Astrocyte of the cerebellum (primary cell): ENCODE measurements at places on chromosomes 3 and 15.

GRCh38 chr3:76310667-76311066, 525.3 kb upstream of the ZNF717 start:
- no peak for DNase-seq

- DNase-seq, result no peak
Measured at GRCh38 chr15:39124155-39124552, 456.7 kb upstream of the THBS1 start.

DNA sequence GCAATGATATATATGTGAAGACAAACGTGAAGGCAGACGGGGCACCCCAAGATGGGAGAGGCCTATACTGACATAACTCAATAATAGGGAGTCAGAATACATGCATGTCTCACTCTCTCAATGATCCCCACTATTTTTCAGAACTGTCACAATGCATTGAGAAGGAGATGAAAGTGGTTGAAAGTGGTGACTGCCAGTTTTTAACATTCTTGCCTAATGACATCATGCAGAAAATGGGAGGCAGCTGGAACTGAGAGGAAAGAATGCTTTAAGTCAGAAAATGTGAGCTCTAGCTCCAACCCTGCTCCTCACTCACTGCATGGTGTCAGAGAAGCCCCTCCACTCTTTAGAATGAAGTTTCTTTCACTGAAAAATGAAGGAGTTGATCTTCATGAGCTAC, 55.3 kb upstream of the P2RY1 start:
- DNase-seq, result peak; percentile 12

- DNase-seq, result no peak
Measured at GRCh38 chr3:72189339-72189738, 404.4 kb upstream of the PROK2 start.

- no peak for DNase-seq
Measured at GRCh38 chr3:123036352-123037014, 8.9 kb upstream of the SEMA5B start.

DNA sequence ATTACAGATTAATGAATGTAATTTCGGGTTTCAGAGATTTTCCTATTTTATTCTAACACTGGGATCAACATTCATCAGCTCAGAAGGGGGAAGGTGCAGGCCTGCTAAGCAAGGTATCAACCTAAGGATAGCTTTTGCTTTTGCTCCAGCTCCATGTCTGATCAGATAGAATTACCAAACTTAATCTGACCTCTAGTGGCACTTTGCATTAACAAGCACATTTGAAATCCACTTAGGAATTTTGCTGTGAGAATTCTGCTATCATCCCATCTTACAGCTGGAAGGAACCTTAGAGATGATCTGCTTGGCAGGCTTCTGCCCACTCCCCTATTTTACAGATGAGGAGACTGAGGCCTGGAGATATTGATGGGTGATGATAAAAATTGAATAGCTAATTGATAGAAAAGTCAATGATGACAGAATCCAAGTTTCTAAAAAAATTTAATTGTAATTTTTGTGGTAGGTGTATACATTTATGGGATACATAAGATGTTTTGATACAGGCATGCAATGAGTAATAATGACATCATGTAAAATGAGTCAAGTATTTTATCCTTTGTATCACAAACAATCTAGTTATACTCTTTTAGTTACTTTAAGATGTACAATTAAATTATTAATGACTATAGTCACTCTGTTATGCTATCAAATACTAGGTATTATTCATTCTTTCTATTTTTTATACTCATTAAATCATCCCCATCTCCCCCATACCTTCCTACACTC, 209.2 kb upstream of the ZPLD1 start:
- peak; percentile 75 for DNase-seq

DNA sequence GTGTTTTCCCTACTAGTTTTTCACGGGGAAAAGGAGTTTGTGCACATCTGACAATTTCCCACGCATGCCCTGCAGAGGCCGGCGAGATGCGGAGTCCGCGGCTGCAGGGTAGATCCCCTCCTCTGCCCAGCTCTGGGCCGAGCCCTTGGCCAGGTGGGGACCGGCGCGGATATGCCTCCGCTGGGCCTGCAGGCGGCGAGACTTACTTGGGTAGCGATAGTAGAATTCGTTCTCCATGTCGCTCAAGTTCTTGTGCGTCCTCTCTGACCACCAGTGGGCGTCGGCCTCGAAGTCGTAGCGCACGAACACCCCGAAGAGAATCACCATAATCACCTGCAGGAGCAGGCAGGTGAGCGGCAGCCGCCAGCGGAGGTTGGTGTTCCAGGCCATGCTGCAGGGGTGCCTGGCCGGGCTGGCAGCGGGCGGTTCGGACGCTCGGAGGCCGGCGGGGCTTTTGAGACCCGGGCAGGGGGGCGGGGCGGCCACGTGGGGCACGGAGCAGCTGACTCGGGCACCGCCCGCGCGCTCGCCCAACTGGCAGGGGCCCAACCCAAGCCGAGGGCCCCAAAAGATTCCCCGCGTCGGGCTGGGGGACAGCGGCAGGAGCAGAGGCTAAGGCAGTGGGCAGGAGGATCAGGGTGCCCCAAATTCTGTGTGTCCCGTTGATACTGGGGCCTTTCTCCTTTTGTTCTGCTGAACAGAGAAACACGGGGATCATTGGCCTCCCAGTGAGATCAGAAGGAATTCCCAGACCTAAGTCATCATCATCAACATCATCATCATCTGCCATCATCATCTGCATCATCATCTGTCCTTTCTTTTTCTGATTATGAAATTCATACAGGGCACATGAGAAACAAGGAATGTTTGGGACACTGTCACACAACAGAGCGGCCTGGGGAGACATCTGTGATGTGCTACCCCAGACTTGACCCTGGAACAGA, at the start of gene RHCG:
Gene RHCG (minus strand): TSS at position 429 of the 944 bp plus-strand sequence. CDS start 39 bp downstream, at position 390.
- no peak for DNase-seq

GRCh38 chr15:49868348-49868747, 247.5 kb downstream of the DTWD1 start:
- no peak for DNase-seq

GRCh38 chr15:63019511-63020109, 22.9 kb upstream of the TPM1 start:
- DNase-seq, result peak; percentile 88

DNA sequence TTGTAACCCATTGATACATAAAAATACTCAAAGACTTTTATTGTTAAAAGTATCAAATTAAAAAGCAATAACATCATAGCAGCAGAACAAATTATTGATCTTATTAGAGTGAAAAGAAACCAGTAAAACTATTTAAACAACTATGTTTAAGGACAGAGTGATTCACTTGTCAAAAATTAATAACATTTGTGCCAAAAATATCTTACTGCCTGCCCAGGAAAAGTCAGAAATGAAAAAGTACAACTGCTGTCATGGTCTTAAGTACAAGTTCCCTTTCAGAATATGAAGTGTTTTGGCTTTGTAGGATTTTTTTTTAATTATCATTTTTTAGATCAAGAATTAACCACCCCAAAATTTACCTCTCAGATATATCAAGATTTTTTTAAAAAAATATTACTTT, 3.4 kb downstream of the IFT57 start:
- DNase-seq, result no peak

DNA sequence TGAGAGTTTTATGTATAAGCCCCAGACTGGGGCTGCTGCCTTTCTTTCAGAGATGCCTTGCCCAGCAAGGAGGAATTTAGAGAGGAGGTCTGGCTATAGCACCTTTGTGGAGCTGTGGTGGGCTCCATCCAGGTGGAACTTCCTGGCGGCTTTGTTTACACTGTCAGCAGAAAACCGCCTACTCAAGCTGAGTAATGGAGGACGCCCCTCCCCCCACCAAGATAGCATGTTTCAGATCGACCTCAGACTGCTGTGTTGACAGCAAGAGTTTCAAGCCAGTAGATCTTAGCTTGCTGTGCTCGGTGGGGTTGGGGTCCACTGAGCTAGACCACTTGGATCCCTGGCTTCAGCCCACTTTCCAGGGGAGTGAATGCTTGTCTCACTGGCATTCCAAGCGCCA, 155.6 kb downstream of the STXBP5L start:
- DNase-seq, result no peak

- no peak for DNase-seq
Measured at GRCh38 chr15:60652870-60653269, 173.9 kb upstream of the ICE2 start.

DNA sequence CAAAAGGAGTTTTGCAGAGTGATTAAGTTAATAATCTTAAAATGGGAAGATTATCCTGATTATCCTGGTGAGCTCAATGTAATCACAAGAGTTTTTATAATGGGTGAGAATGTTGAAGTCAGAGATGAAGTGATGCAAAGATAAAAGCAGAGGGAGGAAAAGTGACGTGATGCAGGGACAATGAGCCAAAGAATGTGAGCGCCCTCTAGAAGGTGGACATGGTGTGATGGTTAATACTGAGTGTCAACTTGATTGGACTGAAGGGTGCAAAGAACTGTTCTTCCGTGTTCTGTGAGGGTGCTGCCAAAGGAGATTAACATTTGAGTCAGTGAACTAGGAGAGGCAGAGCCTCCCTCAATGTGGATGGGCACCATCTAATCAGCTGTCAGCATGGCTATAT, 569.6 kb upstream of the AGTR1 start:
- DNase-seq, result no peak

GRCh38 chr3:80010021-80010571, 242.3 kb upstream of the ROBO1 start:
- no peak for DNase-seq

- DNase-seq, result no peak
Measured at GRCh38 chr15:68843425-68844311, 23.0 kb upstream of the ANP32A start.

DNA sequence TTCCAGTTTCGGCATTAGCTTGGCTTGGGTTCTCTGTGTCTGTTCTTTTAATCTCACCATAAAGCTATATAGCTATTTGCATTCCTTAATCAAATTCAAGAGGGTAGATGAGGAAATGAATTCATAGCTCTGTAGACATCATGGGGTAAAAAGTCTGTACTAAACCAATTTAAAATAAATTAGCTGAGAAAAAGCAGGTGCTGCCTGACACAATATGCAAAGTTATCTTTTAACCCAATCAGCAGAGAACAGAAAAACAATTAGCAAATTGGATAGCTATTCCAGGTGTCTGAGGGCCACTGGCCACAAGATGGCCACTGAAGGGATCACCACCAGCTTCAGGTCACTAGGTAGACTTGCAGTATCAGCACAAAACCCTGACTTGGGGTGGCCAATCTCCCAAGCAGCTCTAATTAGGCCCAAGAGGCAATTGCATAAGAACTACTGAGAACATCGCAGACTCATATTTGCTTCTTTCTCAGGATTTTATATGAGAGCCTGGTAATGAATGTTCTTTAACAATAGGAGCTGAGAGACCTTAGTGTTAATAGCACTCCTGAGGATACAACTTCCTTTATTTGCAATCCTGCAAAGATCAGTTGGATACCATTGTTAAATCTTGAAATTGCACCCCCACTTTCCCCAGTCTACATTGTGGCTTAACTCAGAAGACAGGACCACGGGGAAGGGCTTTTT, 494.3 kb downstream of the PDCD6IP start:
- DNase-seq, result no peak

DNA sequence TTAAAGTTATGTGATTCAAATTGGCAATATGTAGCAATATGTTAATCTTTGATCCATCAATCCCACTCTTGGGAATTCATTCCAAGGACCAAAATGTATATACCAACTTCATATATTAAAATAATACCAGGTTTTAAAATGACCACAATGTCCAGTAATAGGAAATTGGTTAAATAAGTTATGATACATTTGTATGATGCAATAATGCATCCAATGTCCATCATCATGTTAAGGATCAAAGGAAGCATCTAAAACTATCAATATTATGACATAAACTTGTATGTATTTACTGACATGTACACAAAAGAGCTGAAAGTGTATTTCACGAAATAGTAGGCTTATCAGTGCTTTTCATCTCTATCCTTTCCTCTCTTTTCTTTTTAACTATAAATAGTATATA, 406.0 kb downstream of the RSL24D1 start:
- no peak for DNase-seq

- no peak for DNase-seq
Measured at GRCh38 chr15:66411190-66411589, 24.5 kb downstream of the MAP2K1 start.

DNA sequence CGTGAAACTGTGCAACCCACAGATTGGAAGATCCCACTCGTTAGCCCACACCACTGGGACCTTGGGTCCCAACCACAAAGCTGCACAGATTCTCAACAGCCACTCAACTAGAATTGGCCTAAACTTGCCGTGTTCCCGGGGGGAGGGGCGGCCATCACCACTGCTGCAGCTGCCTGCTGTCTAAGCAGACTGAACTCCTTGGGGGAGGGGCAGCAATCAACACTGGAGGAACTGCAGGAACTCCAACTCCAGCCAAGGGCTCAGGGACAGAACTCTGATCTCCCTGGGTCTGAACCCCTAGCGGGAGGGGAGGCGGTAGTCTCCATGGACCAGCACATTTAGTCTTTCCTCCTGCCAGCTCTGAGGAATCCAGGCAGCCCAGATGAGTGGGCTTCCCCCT, 205.9 kb downstream of the RSL24D1 start:
- no peak for DNase-seq

DNA sequence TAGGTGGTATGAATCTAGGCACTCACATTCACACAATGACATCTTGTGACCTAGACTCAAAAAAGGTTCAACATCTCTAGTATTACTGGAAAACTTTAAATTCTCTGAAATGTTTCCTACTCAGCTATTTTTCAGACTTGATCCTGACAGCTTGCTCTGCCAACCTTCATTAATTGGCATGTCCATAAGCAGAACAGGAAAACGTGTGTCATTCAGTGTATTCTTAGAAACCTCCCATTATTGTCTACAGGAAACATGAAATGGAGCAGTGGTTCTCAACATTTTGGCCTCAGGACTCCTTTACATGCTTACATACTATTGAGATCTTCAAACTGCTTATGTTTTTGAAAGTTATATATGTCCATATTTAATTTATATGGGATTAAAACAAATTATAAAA, 363.2 kb downstream of the NAALADL2 start:
- DNase-seq, result no peak

DNA sequence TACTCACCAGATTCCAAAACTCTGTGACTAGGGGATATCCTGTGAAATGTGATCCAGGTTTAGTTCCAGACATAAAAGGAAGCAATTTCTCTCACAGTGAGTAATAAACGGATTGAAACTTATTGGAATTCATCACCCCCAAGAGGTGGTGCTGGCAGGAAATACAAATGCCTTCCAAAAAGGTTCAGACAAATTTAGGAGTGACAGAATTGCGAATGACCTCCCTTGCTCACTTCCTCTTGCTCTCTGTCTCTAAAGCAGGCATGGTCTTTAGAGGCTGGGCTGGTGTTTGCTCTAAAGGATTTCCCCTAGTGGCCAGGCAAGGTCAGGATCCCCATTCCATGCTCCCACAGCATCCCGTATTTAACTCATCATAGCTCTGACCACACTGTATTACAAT, 449.4 kb upstream of the PPP2R3A start:
- no peak for DNase-seq

GRCh38 chr3:167830007-167830406, 94.5 kb downstream of the SERPINI1 start:
- no peak for DNase-seq

- DNase-seq, result peak; percentile 33
Measured at GRCh38 chr3:12934431-12934830, 93.1 kb upstream of the RPL32 start.

GRCh38 chr3:114126461-114126860, 52.4 kb downstream of the DRD3 start:
- no peak for DNase-seq

- no peak for DNase-seq
Measured at GRCh38 chr15:21267226-21267625, 173.1 kb downstream of the POTEB3 start.

GRCh38 chr3:11764931-11765363, 81.7 kb downstream of the TAMM41 start:
- DNase-seq, result peak; percentile 93

GRCh38 chr3:31011380-31011779, 116.9 kb upstream of the GADL1 start:
- no peak for DNase-seq
